ENCODE measurements at places on chromosomes 16 and 17.

DNA sequence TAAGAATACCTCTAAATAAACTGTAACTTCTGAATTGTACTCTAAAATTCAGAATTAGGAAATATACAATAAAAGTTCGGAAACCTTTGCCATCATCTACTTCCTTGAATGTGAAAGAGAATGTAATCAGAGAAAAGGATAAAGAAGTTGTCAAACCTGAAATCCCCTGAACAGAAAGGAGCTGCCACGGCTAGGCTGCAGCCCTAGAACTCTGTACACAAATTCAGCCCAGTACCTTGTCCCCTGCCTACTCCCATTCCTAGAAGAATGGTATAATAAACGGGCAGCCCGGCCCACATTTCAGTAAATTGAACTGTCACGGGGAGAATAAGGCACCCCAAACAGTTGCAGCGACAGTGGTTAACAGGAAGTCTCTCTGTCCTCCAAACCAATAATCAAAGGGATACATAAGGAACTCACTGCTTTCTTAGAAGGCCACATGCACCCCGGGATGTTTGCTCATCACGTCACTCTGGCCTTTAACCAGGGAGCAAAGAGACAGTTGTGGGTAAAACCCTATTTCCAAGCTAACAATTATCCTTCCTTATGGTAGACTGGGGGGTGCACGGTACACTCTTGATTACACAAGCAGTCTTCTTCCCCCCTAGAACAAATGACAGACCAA is 24.3 kb upstream of the RFFL start:
- DNase-seq = no peak

DNA sequence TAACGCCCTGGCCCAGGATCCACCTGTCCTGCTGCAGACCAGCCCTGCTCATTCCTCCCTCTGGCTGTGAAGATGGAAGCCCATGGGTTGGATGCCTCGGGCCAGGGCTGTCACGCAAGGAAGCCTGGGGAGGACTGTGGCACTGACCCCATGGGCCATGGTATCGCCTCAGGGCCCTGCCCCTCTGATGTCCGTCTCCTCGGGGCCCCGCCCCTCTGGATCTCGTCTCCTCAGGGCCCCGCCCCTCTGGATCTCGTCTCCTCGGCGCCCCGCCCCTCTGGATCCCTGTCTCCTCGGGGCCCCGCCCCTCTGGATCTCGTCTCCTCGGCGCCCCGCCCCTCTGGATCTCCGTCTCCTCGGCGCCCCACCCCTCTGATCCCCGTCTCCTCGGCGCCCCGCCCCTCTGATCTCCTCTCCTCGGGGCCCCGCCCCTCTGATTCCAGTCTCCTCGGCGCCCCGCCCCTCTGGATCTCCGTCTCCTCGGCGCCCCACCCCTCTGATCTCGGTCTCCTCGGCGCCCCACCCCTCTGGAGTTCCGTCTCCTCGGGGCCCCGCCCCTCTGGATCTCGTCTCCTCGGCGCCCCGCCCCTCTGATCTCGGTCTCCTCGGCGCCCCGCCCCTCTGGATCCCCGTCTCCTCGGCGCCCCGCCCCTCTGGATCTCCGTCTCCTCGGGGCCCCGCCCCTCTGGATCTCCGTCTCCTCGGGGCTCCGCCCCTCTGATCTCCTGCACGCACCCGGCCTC is 24.0 kb downstream of the METRNL start:
- DNase-seq = no peak

DNA sequence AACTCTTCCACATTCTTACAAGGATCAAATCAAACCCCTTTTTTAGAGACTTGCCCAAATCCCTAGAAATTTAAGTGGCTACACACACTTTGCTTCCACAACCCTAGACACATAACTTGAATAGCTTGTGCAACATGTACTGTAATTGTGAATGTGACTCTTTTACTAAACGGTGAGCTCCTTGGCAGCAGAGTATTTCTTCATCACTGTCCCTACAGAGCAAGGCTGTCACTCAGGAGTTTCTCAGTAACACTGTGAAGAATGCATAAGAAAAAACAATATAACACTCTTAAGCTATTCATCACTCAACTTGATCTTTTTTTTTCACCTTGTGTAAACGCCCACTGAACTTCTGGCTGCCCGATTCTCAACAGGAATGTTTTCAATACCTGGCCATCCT is 53.8 kb upstream of the ADAMTS18 start:
- no peak for DNase-seq

GRCh38 chr17:322006-322780 is 30.4 kb downstream of the RPH3AL start:
- DNase-seq = no peak

GRCh38 chr17:72184805-72185204 is 64.0 kb downstream of the SOX9 start:
- no peak for DNase-seq
